Aorta (tissue), 5 donors: ENCODE measurements at places on chromosomes 6 and 20.

DNA sequence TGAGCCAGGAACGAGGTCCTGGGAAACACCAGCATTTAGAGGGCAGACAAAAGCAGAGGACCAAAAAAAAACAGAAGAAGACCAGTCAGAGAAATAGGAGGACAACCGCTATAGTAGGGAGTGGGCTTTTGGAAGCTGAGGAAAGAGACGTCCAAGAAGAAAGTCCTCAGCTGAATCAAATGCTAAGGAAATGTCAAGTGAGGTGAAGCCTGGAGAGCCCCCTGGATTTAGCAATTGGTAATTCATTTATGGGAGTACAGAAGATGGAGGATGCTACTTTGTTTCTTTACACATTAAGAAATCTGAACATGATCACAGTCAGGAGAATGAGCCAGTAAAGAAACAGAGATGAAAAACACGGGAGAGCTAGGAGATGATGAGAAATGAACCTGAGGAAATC lies 41.1 kb downstream of the LRP11 start:
- DNase-seq, result no peak

- no peak for DNase-seq
These were observed 188.1 kb downstream of the UST start for GRCh38 chr6:148934961-148935360.

DNA sequence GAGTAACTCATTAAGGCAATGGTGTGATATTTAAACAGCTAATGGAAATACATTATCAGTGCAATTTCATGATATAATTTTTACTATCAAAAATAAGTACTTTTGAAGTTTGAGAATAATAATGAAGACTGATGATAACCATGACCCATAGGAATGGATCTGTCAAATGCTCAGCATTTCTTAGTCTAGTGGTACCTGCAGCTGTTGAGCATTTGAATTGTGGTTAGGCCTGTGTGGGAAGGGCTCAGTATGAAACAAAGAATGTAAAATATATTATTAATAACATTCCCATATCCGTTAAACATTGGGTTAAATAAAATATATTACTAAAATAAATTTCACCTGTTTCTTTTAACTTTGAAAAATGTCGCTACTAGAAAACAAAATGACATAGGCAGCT lies 173.0 kb downstream of the PHF3 start:
- no peak for DNase-seq

DNA sequence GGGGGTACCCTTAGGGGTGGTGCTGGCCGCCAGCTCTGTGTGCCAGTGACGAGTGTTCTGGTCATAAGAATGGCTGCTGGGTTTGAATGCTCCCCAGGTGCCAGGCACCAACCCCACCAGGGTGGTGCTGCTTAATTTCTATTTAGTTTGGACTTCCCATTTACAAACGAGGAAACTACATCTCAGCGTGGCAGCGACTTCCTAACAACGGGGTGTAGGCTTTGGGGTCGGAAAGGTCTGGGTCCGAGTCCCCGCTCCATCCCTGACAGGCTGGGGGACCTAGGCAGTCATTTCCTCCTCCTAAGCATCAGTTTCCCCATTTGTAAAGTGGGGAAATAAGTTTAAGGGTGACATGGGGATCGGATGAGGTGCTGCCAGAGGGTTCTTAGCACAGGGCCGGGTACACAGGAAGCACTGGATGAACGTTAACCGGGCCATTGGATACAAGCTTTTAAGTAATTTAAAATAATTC lies 30.3 kb downstream of the CEBPB start:
- DNase-seq, result no peak

DNA sequence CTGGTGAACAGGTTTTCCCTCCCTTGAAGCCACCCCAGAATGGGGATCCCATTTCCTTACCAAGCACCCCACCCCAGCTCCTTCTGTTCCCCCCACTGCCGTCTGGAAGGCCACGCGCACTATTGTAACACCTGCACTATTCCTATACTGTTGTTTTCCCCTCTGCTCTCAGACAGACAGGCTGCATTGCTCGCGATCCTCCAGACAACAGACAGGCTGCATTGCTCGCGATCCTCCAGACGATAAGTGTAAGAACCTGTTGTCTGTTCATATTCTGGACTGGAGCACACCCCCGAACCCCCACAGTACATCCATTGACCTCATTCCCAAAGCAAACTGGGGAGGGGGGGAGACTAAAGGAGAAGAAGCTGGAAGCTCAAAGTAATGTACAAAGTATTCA lies 72.7 kb downstream of the LY86 start:
- DNase-seq, result no peak

DNA sequence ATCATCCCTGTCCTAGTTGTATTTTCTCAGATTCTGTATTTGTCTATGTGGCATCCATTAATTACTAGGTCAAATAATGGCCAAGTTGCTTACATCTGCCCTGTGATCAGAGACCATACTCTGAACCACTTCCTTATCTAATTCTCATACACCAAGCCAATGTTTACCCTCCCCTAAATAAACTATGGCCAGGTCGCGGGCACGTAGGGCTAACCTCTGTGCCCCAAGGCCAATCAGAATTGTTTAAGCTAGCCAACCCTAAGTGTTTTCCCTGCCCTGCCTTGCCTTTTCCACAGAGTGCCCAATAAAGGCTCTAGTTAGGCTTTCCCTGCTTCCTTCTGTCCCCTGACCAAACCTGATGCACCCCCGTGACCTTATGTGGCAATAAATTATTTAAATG lies 2.8 kb upstream of the CALHM4 start:
- DNase-seq, result no peak

- DNase-seq, result no peak
These were observed 603.5 kb downstream of the UTRN start for GRCh38 chr6:144888621-144889020.

- no peak for DNase-seq
These were observed 188.9 kb downstream of the TSHZ2 start for GRCh38 chr20:53161073-53161472.

DNA sequence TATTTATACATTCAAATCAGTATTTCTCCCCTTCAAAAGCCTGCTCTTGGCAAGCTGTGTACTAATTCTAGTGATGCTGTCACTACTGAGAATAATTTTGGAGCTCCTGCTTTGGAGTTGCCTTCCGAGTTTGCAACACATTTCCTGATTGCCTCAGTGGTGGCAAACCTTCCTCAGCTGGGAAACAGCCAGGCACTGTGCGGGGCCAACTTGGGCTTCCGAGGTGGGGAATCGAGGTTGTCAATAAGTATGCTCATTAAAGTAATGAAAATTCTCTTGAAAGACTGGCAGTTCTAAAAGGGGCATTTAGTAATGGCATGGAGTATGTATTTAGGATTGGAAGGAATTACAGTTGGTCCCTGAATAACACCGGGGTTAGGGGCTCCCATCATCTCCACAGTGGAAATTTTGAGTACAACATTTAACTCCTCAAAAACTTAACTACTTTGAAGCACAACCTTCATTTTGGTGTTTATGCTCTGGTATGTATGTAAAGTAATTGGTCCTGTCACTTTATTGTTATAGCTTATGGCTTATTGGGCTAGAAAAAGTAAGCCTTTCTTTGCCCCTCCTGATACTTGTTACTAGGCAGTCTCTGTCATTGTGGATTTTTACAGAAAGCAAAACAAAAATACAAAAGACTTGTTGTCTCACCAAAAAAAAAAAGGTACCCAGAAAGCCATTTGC lies 2.7 kb downstream of the PAQR8 start:
- DNase-seq, result no peak

GRCh38 chr20:31835554-31835953 lies 9.8 kb downstream of the FOXS1 start:
- no peak for DNase-seq

DNA sequence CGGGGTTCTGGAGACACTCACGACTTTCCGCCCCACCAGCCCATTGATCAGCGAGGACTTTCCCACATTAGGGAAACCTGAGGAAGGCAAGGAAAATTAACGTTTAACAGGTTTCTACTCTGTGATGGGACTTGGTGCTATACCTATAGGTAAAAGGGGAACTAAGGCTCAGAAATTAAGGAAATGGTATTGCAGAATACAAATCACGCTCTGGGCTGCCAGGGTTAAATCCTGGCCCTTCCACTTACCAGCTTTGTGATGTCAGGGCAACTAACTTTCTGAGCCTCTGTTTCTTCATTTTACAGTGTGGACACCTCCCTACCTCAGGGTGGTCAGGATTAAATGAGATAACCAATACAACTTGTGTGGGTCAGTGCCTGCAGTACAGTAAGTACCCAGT lies 8.8 kb downstream of the GNL1 start:
- DNase-seq, result no peak

DNA sequence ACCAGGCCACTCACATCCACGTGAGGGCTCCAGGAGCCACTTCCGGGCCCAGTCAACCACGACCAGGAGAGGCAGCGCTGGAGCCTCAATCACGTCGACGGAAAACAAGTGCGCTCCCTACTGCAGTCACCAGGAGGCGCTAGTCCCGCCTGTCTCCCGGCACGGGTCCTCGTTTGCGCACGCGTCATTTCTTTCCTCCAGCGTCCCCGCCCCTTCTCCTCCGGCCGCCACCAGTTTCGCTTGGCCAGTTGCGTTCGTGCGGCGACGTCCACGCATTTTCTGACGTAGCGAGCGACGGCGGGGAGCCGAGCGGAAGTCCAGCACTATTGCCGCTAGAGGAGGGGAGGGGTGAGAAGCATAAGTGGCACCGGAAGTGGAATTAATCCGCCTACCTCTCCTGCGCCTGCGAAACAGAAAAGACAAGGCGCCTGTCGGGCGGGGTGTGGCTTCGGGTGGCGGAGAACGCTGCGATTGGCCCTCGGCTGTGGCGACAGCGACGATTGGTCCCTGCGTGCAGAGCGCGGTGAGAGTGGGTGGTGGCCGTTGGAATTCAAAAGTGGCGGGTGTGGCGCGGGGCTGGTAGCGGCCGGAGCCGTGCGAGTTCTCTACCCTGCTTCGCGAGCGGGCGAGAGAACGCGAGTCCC lies at the start of gene KIFC1:
Gene KIFC1, plus strand, starts transcription at position 546 of the 644 bp plus-strand sequence. CDS start 163 bp downstream, outside the sequence.
- peak; percentile 100 for DNase-seq

DNA sequence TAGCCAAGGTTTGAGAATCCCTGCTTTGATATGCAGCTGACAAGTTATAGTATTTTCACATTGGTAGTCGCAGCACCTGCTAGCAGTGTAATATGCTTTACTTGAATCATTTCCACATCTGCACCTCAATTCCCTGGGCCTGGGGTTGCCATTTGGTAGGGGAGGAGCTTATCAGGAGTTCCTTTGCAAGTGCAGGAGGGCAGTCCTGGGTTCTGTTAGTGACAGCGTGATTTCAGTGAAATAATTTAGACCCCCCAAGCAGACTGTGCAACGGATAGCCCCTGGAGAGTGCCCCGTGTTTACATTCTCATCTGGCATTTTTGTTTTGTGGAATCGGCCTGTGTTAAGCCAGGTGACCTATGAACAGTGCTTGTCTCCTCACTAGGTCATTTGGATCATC lies 6.0 kb downstream of the RAB5IF start:
- DNase-seq, result no peak

- DNase-seq, result no peak
These were observed 4.0 kb downstream of the HUS1B start for GRCh38 chr6:652865-653264.

DNA sequence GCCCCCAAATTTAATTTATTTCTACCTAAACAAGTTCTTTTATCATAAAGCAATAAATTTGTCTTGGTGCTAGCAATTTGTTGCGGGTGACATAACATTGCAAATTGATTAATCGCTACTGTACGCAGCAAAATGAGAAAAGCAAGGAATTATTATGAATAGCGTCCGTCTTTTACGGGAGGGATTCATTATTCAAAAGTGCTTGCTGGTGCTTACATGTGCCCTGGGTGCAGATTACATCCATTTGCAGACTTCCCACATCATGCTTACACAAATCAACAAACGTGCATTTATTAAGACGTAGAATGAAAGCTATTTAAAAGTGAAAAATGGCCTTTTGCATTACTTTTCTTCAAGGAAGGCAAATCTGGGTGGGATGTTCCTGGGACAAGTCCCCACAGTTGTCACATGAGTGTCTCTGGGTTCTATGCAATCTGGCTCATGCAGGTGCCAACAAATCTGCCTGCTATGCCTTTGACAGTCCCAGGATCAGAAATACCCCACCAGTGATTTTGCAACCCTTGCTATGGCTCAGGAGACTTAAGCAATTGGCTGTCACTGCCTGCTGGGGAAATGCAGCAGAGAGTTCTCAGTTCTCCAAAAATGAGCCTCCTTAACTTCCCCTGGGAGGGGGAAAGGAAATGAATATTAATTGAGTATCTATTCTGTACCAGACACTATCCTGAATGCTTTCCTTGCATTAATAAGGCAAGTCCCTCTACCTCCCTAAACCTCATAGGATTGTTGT lies 30.1 kb upstream of the MAFB start:
- DNase-seq, result no peak

GRCh38 chr6:143607974-143608373 lies 69.8 kb upstream of the PHACTR2 start:
- no peak for DNase-seq

GRCh38 chr6:53879608-53880007 lies 84.8 kb downstream of the LRRC1 start:
- no peak for DNase-seq

DNA sequence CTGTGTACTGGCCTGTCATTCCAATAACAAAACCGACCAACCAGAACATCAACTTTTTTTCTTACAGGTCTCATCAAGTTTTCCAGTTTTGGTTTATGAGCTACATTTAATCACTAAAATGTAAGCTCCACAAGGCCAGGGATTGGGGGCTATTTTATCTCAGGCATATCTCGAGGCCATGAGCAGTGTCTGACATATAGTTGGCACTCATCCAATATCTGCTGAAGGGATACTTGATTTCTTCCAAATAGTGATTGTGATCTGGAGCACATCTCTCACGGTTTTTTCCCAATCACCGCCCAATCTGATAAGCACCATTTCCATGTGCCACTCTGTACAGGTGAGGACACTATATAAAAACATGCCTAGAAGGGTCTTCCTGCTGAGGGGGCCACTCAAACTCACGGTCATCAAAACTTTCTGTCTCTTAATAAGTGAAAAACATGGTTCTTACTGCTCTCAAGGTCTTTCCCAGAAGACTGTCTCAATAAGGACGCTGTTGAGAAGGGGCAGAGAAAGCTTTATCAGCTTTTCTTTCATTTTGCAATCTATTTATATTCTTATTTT lies 65.5 kb downstream of the MAN1A1 start:
- no peak for DNase-seq

GRCh38 chr6:166911248-166911677 lies 45.1 kb downstream of the RNASET2 start:
- DNase-seq, result no peak

GRCh38 chr20:46512943-46513844 lies at the start of gene ZNF334:
TSS of gene ZNF334 (minus strand) at chr20:46513559. CDS start at chr20:46512102, 1,457 bp downstream.
- peak; percentile 63 for DNase-seq

DNA sequence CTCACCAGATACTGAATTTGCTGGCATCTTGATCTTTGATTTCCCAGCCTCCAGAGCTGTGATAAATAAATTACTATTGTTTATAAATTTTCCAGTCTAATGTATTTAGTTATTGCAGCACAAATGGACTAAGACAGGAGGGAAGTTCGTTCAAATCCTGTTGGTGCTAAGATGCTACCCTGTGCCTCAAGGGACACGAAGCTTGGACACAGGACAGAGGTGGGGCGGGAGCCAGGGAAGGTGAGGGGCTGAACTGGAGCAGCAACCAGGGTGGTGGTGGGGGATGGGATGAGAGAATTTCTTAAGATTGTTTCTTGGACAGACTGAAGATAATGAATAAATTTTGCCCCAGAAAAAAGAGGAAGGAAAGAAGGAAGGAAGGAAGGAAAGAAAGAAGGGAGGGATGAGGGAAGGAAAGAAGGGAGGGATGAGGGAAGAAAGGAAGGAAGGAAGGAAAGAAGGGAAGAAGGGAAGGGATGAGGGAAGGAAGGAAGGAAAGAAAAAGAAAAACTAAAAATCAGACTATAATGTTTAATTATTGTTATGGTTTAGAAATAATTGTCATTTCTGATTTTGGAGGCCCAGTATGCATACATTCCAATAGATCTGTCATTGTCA lies 127.2 kb downstream of the CDC5L start:
- no peak for DNase-seq
